Left kidney (tissue), 8 donors: ENCODE measurements at places on chromosomes 4 and X.
A peak's percentile ranks its signal among the peaks of the same experiment; 100 is the strongest.

- DNase-seq: no peak
Observed at GRCh38 chr4:56227301-56227835, 159.9 kb downstream of the AASDH start.

GRCh38 chr4:138420471-138420870, 178.3 kb upstream of the SLC7A11 start:
- DNase-seq: no peak

DNA sequence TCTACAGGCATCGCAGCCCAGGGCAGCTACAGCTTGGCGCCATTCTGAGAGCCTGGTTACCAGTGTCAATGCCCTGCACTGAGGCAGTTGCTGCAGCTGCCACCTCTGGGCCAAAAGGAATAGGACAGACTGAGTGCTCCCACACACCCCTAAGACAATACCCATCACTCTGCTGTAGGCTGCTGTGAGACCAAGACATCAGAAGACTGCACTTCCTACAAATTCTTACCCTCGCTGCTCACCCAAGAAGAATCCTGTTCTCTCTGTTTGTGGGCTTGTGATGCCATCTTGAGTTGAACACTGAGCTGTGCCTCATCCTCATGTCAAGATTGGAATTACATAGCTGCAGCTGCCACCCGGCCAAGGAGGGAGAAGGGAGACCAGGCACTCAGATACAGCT, 1847.0 kb upstream of the PCDH10 start:
- no peak for DNase-seq

DNA sequence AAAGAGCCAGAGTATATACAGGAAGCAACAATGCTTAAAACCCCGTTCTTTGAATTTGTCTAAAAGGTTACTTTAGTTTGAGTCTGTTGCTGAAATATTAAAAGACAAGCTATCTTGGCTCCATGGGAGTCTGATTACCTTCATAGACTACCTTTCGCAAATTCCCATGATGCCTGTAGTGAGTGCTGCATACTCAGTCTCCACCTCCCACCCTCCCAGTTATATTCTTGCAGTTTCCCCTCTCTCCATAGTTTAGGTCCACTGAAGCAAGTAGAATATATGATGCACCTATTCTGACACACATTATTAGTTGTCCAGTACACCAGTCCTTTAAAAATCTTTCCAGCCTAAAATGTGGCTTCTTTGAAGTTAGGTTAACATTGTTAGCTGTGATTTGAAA, 2.4 kb downstream of the CNKSR2 start:
- DNase-seq: no peak

DNA sequence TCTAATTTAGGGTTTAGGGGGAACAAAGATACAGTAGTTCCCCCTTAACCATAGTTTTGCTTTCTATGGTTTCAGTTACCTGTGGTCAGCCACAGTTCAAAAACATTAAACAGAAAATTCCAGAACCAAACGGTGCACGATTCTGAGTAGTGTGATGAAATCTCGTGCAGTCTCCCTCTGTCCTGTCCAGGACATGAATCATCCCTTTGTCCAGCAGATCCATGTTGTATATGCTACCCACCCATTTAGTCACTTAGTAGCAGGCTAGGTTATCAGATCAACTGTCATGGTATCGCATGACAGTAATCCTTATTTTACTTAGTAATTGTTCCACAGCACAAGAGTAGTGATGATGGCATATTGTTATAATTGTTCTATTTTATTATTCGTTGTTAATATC, 556.1 kb downstream of the IL1RAPL1 start:
- no peak for DNase-seq

GRCh38 chr4:1008840-1009541, 2.4 kb upstream of the FGFRL1 start:
- DNase-seq: no peak

- no peak for DNase-seq
Observed at GRCh38 chr4:145635117-145635516, 15.9 kb downstream of the MMAA start.

DNA sequence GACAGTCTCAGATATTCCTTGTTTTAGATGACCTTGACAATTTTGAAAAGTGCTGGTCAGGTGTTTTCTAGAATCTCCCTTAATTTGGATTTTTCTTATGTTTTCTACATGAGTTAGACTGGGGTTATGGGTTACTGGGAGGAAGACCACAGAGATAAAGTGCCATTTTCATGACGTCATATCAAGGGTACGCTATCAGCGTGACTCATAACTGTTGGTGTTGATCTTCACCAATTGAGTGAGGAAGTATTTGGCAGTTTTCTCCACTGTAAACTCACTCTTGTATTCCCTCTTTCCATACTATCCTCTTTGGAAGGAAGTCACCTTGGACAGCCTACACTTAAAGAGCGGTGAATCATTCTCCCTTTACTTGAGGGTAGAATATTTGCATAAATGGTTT, 56.9 kb downstream of the MAGEC1 start:
- no peak for DNase-seq

DNA sequence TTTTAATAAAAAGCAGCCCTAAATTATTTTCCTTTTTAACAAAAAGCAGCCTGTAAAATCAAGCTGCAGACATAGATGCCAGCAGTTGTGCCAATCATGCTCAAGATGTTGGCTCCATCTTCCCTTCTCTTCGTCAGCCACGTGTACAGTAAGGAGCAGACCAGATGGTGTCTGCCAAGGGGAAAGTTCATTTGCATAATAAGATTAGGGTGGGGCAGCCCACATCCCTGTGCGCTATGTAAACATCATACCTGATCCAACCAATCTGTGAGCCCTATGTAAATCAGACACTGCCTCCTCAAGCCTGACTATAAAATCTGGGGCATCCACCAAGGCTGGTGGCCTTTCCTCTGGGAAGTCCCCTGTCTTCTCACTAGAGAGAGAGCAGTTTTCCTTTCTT, 23.1 kb upstream of the C1GALT1C1 start:
- no peak for DNase-seq

- no peak for DNase-seq
Observed at GRCh38 chr4:129526812-129527211, 430.9 kb downstream of the C4orf33 start.

DNA sequence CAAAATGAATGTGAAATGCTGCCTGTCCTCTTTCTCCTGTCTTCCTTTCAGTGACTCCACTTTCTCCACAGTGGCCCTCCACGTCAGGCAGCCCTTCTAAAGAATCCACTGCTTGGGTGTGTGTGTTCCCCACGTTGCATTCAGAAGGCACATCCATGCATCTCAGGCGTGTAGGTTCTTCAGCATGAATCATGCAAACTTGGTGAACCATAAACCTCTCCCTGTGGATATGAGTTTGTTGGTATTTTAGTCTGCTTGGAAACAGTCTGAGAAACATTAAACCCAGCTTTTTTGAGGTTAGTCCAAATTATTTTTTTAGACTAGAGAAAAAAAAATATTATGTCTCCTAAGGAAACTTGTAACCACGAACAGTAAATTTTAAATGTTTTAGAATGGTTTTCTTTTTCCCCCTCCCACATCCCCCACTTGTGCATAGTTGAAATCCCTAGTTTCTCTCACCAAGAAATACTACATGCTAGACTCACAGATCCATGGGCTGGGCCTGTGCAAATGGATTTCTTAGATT, 251.6 kb downstream of the CBR4 start:
- no peak for DNase-seq

DNA sequence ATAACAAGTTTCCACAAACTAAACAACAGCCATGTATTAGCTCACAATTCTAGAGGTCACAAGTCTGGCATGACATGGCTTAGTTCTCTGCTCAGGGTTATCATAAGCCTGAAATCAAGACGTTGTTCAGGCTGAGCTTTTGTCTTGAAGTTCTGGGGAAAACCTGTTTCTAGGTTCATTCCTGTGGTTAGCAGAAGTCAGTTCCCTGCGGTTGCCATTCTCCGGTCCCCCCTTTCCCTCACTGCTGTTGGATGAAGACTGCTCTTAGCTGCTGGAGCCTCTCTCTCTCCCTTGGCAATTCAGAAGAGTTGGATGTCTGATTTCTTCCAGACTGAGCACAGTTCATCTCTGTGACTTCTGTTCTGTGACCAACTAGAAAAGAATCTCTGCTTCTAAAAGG, 962.6 kb downstream of the PCDH7 start:
- no peak for DNase-seq

GRCh38 chr4:145635630-145636029, 16.4 kb downstream of the MMAA start:
- no peak for DNase-seq

DNA sequence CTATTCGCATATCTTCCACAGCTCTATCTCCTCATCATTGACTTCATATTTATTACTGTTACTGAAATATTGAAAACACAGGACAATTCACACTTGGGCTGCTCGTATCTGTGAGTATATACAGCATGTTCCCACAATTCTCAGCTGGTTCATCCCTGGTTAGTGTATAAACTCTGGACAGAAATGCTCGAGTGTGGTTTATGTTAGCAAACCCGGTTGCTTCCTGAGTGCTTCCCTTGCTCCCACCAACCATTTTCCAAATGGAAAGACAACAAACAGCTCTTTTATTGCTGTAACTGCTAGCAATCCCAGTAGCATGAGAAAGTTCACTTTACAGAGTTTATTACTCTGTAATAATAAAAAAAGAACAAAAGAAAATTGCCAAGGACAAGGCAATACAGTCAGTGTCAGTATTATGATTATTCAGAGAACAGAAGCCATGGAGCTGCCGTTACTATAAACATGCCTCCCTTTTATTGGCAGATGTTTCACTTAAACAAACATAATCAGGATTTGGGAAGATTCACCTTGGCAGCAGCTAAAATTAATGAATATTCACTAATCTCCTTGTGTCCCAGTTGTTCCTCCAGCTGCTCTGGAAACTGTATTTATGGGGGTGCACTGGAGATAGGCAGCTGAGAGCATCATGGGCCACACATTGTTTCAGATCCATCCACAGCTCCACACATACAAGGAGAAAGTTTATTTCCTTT, 134.1 kb upstream of the GUCY1A1 start:
- DNase-seq: no peak

DNA sequence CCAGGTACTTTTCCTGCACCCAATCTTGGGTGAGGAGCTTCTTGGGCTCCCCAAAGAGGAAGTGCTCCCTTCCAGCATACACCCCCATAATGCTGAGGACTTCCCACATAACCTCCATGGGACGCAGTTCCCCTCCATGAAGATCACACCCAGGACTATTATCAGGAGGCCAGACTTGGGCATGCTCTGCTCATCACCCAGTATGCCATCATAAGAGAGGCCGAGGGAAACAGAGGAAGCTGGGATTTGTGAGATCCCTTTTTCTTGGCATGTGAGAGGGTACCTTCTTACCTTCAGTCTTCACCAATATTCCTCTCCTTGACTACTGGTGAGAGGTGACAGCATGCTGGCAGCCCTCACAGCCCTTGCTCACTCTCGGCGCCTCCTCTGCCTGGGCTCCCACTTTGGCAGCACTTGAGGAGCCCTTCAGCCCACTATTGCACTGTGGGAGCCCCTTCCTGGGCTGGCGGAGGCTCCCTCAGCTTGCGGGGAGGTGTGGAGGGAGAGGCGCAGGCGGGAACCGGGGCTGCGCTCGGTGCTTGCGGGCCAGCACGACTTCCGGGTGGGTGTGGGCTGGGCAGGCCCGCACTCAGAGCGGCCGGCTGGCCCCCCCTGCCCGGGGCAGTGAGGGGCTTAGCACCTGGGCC, 15.7 kb upstream of the HSFX1 start:
- DNase-seq: no peak

GRCh38 chr4:1656132-1656531, 28.0 kb downstream of the FAM53A start:
- no peak for DNase-seq

GRCh38 chr4:140652601-140653000, 83.8 kb upstream of the UCP1 start:
- DNase-seq: no peak

GRCh38 chr4:5203309-5203992, 152.2 kb downstream of the STK32B start:
- DNase-seq: no peak

DNA sequence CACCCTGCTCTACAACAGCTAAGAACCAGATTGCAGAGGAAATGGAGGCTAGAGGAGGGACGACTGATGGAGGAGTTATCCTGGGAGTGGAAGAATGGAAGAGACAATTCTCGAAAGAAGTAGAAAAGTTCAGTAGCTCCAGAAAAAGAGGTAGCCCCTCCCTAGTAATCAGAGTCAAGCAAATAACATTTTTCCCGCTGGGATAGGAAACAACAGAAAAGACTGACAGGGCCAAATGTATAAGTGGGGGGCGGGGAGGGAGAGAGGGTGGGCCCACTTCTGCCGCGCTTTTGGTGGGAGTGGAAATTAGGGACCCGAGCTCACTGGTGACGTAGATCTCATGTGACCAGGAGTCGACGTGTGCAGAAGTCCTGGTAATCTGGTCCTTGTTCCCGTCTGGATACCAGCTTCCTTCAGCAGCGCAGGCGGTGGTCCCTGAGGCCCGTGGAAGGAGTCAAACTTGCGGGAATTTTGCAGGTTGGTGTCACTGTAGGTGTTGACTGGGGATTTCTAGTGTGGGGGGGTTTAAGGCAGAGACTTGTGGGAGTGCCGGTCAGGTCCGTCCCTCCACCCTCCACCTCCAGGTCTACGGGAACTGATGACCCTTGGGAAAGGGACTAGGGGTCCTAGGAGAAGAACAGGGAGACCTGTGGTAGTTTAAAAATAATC, at the start of gene TCEAL9:
Gene TCEAL9, plus strand, starts transcription at position 377 of the 669 bp plus-strand sequence. CDS start 1,179 bp downstream, outside the sequence.
- DNase-seq: peak; percentile 81

GRCh38 chrX:136906921-136907510, 26.5 kb upstream of the RBMX start:
- DNase-seq: no peak

- no peak for DNase-seq
Observed at GRCh38 chrX:46386511-46386910, 158.7 kb downstream of the ZNF674 start.

DNA sequence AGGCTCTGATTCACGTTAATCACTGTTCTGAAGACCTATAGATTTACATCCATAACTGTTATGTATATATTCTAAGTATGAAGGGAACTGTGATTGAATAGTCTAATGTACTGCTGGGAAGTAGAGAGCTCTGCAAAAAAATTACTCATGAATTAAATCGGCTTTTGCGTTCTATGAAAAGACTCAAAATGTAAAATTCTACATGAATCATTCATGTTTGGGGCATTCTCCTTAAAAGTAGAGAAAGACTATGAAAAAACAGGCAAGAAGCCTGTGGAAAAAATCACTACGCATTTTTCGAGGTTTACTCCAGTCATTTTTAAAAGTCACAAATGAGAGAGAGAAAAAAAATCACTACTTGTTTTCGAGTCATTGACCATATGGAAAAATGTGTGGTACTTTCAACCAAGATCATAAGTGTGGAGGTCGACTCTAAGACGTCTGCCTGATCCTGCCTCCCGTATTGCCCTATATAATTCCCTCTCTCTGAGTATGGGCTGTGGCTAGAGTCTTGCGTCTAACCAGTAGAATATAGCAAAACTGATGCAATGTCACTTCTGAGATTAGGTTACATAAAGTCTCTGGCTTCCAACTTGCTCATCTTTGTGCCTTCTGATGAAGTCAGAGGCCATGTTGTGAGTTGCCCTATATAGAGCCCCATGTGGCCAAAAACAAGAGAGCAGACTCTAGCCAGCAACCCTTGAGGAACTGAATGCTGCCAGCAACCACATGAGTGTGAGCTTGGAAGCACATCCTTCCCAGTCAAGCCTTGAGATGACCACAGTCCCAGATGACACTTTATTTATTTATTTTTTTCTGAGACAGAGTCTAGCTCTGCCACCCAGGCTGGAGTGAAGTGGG, 32.1 kb upstream of the VEGFD start:
- no peak for DNase-seq

GRCh38 chrX:133668225-133668931, 253.1 kb upstream of the GPC4 start:
- DNase-seq: no peak

GRCh38 chrX:47745416-47745815, 86.4 kb upstream of the UXT start:
- no peak for DNase-seq

GRCh38 chrX:40449956-40450706, 130.6 kb upstream of the ATP6AP2 start:
- no peak for DNase-seq

- DNase-seq: no peak
Observed at GRCh38 chr4:146790515-146790914, 151.8 kb downstream of the POU4F2 start.
